Activated naive CD4-positive, alpha-beta T cell (primary cell): ENCODE measurements at places on chromosomes 1 and 21.

DNA sequence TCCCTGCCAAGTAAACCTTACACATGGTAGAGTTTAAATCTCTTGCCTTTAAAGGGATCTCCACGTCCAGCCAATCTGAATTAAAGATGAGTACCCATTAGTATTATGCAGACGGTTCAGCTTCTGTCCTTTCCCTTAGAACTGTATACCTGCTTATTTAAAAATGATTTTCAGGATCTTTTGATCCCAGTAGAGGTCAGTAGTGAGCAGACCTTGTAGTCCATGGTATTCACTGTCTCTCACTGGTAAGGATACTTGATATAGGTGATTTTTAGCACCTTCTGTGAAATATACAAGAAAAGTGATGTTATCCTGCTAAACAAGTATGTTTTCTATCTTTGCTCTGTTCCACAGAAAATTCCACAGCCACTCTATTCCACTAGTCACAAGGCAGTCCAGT, 1211.6 kb upstream of the ADGRL4 start:
- no peak for DNase-seq

DNA sequence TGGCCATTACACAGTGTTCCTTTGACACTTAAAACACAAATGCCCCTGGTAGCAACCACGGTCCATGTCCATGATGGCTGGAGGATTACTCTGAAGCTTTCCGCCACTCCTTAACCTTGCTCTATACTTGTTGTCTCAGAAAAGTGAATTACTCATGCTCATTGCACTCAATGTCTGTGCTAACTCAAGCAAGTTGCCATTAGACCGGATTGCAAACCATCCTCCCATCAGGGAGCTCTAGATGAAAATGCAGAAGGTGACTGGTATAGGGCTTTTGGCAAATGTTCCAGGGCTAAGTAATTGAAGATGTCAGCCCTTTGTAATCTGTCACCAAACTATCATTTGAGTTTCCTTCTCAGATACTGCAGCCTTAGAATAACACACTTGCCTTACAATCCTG, 1288.3 kb upstream of the B3GALT2 start:
- DNase-seq = no peak

GRCh38 chr1:65238010-65238409, 71.3 kb upstream of the DNAJC6 start:
- DNase-seq = no peak

- no peak for DNase-seq
Measured at GRCh38 chr1:33094971-33095604, 14.1 kb downstream of the AZIN2 start.

- no peak for DNase-seq
Measured at GRCh38 chr1:197247465-197247864, 20.6 kb upstream of the CRB1 start.

GRCh38 chr1:236522937-236523703, 662 bp upstream of the LGALS8 start:
- DNase-seq = no peak
